Ovary (tissue), 10 donors: ENCODE measurements at places on chromosomes 7 and 10.

DNA sequence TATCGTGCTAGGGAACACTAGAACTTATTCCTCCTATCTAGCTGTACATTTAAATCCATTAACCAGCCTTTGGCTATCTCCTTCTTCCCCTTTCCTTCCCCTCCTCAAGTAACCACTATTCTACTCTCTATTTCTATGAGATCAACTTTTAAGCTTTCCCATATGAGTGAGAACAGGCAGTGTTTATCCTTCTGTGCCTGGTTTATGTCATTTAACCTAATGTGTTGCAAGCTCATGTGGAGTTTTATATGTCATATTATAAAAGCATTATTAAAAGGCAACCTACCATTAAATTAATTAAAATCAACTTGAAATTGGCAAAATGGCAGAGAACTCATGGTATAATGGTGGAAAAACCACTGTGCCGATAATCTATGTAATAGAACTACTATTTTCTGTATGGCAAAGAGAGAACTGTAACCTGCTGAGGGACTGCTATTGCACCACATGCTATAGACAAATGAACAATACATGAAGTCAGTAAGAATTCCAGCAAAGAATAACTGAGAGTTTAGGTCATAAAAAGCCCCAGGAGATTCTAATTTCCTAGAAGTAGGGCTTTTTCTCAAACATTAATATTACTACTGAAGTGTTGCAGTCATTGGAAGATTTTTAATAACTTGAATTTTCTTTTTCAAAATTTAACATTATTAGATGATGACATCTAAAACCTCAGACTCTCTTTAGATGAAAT, 81.8 kb downstream of the LRRN3 start:
- no peaks in the 10 kb centered on the region for H3K4me1 ChIP-seq
- H3K27ac ChIP-seq = no peak overlapping the region
- no peaks in the 10 kb centered on the region for H3K27me3 ChIP-seq
- H3K36me3 ChIP-seq = no peaks in the 10 kb centered on the region
- no peak overlapping the region for H3K4me3 ChIP-seq
- DNase-seq = no peak

GRCh38 chr7:152866791-152867501, 107.4 kb downstream of the ACTR3B start:
- H3K27me3 ChIP-seq = no peaks in the 10 kb centered on the region
- no peak overlapping the region for H3K27ac ChIP-seq
- H3K4me3 ChIP-seq = no peak overlapping the region
- no peak for DNase-seq

GRCh38 chr10:56142092-56142728, 218.8 kb downstream of the ZWINT start:
- H3K36me3 ChIP-seq = no peaks in the 10 kb centered on the region
- no peak for DNase-seq
- H3K4me1 ChIP-seq = no peaks in the 10 kb centered on the region
- no peak overlapping the region for H3K4me3 ChIP-seq

DNA sequence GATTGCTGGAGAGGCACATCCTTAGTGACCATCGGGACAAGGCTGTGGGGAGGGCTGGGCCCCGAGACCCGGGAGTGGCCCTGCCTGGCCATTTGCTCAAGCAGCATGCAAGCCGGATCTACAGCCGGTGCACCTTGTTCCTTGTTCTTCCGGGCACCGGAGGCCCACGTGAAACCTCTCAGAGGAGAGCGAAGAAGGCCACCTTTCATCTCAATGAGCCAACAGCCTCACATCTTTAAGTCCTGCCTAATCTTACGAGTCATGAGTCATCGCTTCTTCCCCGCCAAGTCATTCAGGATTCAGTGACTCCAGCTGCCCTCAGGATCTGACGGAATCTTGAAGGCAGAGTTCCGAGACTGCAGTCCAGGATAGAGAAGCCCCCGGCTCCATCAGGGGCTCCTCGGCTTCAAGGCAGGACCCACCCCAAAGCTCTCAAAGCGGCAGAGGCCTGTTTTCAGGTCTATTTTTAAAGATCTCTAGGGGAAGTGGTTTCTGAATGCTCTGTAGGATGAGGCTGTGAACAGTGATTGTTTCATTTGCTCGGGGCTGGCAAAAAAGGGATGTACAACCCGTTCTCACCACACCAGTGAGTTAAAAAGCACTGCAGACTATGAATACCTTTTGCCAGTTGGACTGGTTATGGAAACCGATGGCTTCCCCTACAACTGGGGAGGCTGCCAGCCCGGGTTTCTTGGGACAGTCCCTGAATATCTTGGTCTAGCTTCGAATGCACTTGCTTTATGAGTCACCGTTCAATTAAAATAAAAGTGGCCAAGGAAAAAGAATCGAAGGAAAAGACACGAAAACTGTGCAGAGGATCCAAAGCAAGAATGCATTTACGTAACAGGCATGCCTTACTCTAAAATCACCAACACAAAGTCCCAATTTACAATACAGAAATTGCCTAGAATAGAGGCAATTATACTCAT, 57.2 kb upstream of the ECHDC3 start:
- peak; percentile 77 for DNase-seq
- H3K27me3 ChIP-seq = no peaks in the 10 kb centered on the region
- peak overlapping the region; percentile 70 for H3K27ac ChIP-seq
- H3K4me3 ChIP-seq = no peak overlapping the region
- no peaks in the 10 kb centered on the region for H3K36me3 ChIP-seq

DNA sequence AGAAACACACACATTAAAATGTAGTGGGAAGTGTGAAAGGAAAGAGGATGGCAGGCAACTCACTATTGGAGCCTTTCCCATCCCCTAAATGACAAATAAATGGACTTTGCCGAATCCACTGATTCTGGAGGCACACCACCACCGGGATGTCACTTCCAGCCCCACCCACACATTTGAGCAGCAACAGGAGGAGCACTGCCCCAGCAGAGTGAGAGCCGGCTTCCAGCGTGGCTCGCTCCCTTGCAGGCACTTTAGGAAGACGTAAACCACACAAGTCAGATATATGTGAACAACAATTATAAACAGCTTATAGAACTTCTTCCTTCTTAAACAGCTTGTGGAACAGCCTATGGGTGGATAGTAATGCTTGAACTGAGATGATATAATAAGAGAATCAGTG, 191.0 kb downstream of the DGKI start:
- H3K27ac ChIP-seq = no peak overlapping the region
- no peak overlapping the region for H3K4me3 ChIP-seq
- DNase-seq = no peak
- H3K27me3 ChIP-seq = no peaks in the 10 kb centered on the region
- H3K4me1 ChIP-seq = no peaks in the 10 kb centered on the region

- H3K4me1 ChIP-seq = no peaks in the 10 kb centered on the region
- no peak overlapping the region for H3K4me3 ChIP-seq
- H3K27ac ChIP-seq = no peak overlapping the region
- no peaks in the 10 kb centered on the region for H3K36me3 ChIP-seq
- DNase-seq = no peak
Measured at GRCh38 chr10:10903620-10904019, 114.1 kb upstream of the CELF2 start.

DNA sequence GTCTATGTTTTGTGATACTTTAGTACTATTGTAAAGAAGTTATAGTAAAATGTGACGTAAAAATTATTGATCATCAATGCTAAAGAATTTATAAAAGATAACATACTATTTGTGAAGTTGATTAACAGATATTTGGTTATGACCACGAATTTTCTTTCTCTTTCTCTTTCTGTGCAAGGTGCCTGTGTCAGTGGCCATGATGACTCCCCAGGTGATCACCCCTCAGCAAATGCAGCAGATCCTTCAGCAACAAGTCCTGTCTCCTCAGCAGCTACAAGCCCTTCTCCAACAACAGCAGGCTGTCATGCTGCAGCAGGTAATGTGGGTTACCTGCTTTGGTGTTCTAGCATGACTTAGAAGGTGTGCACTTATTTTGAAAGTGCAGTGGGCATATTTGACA, 213.7 kb downstream of the FOXP2 start:
- H3K27me3 ChIP-seq = no peaks in the 10 kb centered on the region
- H3K27ac ChIP-seq = no peak overlapping the region
- no peaks in the 10 kb centered on the region for H3K4me1 ChIP-seq
- H3K4me3 ChIP-seq = no peak overlapping the region
- no peaks in the 10 kb centered on the region for H3K36me3 ChIP-seq

- DNase-seq = no peak
- H3K27ac ChIP-seq = no peak overlapping the region
- H3K4me3 ChIP-seq = no peak overlapping the region
- H3K27me3 ChIP-seq = no peaks in the 10 kb centered on the region
- H3K4me1 ChIP-seq = no peaks in the 10 kb centered on the region
Measured at GRCh38 chr10:2951235-2951835, 116.0 kb upstream of the PFKP start.

- no peak for DNase-seq
- no peaks in the 10 kb centered on the region for H3K27me3 ChIP-seq
- H3K4me1 ChIP-seq = no peaks in the 10 kb centered on the region
- H3K27ac ChIP-seq = no peak overlapping the region
- no peak overlapping the region for H3K4me3 ChIP-seq
- no peaks in the 10 kb centered on the region for H3K36me3 ChIP-seq
Measured at GRCh38 chr7:135697276-135698049, 30.5 kb downstream of the SLC13A4 start.

DNA sequence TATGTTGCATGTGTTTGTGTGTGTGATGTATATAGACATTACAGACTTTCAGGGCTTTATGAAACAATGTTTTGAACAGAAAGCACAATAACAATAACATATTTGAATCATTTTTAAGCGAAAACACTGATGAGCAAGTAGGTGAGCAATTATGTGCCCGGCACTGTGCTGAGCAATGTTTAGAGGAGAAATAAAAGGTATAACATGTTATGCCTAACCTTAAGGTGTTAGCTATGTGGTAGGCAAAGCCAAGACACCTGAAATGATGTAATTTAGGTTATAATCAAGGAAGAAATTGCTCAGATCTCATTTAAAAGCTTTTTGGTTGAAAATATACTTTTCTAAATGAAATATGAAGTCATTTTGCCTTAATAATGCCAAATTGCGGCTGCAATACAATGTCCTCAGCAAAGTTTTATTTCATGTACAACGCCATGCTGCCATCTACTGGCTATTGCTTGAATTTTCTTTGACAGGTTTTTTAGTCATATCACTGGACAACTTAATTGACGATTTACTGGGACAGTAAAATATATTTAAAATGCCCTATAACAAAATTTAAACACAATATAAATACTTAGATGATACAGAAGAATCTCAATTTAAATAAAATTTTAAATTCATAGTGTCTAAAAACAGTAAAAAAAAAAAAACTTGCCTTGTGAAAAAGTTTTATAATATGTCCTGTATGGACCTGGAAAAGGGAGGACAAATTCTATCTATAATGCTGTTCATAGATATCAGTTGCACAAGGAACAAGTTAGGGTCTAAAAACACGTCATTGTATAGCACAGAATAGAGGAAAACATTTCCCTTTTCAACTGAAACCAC, 131.1 kb upstream of the CDK1 start:
- no peak for DNase-seq
- H3K4me1 ChIP-seq = peaks cover 1% of the 10 kb centered on the region
- no peaks in the 10 kb centered on the region for H3K36me3 ChIP-seq
- no peaks in the 10 kb centered on the region for H3K27me3 ChIP-seq

DNA sequence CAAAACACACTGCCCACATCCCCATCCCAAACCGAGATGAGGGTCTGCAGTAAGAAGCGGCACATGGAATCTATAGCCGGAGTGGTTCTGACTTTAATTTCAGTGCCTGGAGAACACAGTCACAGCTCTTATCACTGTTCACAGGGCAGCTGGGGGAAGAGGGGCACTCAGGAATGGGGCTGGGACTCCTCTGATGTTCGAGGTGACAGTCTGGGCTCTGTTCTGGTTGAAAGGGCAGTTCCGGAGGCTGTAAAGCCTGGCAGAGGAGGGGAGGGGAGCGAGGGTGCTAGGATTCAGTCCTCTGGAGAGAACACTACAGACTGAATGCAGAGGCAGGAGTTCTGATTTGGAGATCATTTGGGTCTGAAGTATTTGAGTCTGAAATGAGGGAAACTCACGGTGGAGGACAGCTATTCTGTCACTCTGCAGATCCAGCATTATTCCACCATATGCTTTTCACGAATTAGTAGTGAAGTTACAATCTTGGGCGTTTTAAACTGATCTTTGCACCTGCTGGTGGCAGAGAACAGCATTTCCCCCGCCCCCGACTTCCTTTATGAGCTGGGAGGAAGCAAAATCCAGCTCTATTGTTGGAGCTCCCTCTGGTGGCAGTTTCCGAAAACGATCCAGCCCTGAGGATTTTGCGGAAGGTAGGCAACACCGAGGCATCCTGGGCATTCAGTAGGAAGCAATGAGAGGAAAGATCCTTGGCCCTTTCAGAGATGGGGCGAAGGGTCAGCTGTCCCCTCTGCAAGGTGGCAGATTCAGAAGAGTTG, 22.7 kb upstream of the KCNK18 start:
- H3K4me3 ChIP-seq = peak overlapping the region; percentile 26
- peaks cover 7% of the 10 kb centered on the region for H3K4me1 ChIP-seq
- H3K27me3 ChIP-seq = no peaks in the 10 kb centered on the region
- H3K36me3 ChIP-seq = no peaks in the 10 kb centered on the region
- no peak overlapping the region for H3K27ac ChIP-seq

DNA sequence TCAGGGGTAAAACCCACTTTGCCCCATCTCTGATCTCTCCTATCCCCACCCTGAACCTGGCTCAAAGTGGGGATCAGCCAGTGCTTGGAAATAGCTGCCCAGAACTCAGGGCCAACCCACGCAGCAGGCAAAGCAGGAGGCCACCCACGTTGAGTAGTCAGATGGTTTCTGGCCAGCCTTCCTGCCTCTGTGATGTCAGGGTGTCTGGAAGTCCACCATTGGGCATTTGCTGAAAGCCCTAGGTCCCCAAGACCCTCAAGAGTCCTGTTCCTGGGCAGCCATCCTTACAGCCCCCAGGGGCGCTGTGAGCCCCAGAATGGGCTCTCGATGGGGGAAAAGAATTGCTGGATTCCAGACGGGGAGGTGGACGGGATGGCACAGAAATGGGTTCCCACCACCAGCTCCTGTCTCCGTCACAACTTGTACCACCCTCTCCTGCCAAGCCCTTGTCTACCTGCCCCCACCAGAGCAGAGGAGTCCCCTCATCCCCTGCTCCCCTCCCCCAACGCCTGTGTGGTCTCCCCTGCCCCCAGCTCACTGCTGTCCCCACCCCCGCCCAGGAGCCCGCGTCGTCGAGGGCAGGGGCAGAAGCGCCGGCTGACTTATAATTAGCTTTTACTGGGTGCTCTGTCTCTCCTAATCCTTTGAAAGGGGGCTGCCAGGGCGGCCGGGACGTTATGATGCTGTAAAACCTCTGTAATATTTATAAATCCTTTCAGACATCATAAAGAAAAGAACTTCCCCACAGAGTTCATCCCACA, 3.9 kb downstream of the MYL10 start:
- H3K27ac ChIP-seq = no peak overlapping the region
- no peaks in the 10 kb centered on the region for H3K36me3 ChIP-seq
- H3K27me3 ChIP-seq = no peaks in the 10 kb centered on the region
- no peak overlapping the region for H3K4me3 ChIP-seq
- no peaks in the 10 kb centered on the region for H3K4me1 ChIP-seq
- DNase-seq = no peak

- no peaks in the 10 kb centered on the region for H3K27me3 ChIP-seq
- DNase-seq = no peak
- H3K27ac ChIP-seq = no peak overlapping the region
- no peaks in the 10 kb centered on the region for H3K36me3 ChIP-seq
- H3K4me3 ChIP-seq = no peak overlapping the region
- H3K4me1 ChIP-seq = peaks cover 10% of the 10 kb centered on the region
Measured at GRCh38 chr10:112735041-112735695, 214.9 kb upstream of the TCF7L2 start.
